ENCODE measurements at places on chromosomes 12 and 14.
A peak's percentile ranks its signal among the peaks of the same experiment; 100 is the strongest.

DNA sequence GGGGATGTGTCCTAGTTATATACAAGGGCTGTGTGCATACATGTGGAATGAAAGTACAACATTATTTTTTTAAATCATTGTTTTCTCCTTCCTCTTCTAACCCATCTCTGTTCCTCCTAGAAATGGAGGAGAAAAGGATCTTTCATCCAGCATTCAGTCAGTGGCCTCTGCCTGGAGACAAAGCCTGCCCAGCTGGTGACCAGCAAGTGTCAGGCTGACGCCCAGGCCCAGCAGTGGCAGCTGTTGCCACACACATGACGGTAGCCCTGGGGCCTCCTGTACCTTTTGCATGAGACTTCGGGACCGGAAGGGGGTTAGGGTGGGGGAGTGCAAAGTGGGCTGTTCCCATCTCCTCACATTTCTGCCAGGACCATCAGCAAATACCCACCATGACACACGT lies 46.2 kb downstream of the ERH start:
- no peak for DNase-seq

GRCh38 chr12:102885043-102885932 lies 31.8 kb downstream of the PAH start:
- no peak for DNase-seq

GRCh38 chr12:501722-502447 lies 42.1 kb downstream of the B4GALNT3 start:
- DNase-seq, result no peak

DNA sequence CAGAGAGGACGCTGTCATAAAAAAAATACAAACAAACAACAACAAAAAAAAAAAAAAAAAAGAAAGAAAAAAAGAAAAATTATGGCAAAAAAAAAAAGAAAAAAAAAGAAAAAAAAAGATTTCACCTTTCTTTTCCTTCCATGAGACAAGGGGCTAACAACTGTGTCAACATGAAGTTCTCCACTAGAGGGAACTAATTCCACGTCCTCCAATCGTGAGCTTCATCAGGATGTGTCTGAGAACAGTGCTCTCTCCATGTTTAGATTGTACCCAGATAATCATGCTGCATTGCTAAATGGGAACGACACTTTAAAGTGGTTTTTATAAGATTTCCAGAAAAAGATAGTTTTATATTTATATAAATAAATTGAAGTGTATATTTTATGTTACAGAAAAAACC lies 96.2 kb upstream of the PTPRB start:
- DNase-seq, result peak; percentile 59

GRCh38 chr12:60209521-60209920 lies 613.7 kb downstream of the SLC16A7 start:
- no peak for DNase-seq

GRCh38 chr12:96399120-96399918 lies 920 bp downstream of the CDK17 start:
- DNase-seq, result peak; percentile 84

- no peak for DNase-seq
These were observed 29.2 kb upstream of the DCN start for GRCh38 chr12:91211866-91212265.

DNA sequence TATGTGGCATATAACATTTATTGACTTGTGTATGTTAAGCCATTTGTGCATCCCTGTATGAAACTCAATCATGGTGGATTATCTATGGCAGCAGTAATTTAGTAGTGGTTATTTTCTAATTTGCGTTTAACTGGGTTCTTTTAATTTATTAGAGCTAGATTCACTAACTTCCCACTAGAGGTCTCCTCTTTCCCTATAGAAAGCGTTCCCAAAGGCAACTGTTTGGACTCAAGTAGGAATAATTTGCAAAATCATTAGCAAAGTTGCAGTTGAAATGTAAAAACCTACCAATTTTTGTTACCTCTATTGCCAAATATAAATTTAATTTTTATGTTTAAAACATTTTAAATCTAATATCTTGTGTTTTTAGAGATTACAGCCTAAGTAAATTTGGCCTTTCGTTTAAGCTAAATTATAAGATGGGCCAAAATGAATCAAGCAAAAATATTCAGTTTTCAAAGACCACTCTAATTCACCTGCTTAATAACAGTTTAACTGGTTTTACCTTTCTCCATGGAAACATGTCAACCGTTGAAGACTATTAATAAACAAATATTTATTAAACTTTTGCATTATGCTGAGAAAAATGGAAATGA lies 6.0 kb downstream of the DMAC2L start:
- peak; percentile 21 for DNase-seq

GRCh38 chr12:55963760-55964159 lies 2.1 kb downstream of the PMEL start:
- DNase-seq, result no peak

DNA sequence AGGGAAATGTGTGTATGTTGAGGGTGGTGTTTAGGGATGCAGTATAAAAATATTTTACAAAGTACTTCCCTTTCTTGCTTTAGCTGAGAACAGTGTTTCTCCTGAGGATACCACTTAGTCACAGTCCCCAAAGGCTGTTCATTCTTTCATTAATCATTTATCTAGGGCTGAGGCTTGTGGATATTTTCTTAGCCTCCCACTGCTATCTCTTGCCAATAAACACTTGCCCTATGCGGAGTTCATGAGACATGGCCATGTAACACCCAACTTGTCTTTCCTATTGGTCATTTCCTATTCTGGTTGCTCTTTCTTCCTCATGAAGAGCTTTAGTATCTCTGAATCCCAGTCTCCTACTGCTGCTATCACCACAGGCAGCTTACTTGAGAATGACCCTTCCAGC lies 75.1 kb downstream of the ETNK1 start:
- DNase-seq, result no peak

DNA sequence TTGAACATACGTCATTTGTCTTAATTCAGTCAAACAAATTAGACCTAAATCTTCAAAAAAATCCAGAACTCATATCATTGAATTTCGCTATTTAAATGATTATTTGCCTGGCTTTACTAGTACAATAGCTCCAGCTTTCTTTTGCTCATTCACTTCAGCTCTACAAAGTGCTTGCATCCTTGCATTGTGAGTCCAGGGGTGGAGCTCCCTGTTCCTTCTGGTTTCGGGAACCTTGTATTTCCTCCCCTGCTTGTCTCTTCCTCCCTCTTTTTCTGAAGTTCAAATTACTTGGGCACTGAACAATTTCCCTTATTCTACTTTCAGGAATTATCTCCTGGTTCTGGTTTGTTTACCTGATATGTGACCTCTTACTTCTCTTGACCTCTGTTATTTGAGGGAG lies 58.1 kb upstream of the KITLG start:
- DNase-seq, result no peak

DNA sequence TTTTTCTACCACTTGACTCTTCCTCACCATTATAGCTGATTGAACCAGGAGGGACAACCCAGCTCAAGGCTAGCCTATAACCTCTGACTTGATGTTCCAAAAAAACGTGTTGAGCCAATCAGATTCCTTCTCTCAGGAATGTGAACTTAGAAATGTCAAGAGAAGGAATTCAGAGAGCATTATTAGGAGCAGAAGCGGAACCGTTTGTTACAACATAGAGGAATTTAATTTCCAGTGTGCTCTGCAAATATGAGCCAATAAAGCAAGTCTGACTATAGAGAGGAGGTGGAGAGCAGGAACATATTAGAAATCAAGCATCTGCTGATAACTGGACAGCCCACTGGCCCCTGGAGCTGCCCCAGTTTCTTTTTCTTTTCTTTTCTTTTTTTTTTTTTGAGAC lies 15.3 kb upstream of the PELI2 start:
- no peak for DNase-seq
